A172 (cell line): ENCODE measurements at places on chromosomes 13 and 19. TPM values are rescaled to one million over a fixed set of nuclear protein-coding genes. Genes with fewer than 3 reads are reported as not detected.

FIZ1 gene
- 11.5 and 11.7 TPM in 2 replicates for total RNA-seq

DNA sequence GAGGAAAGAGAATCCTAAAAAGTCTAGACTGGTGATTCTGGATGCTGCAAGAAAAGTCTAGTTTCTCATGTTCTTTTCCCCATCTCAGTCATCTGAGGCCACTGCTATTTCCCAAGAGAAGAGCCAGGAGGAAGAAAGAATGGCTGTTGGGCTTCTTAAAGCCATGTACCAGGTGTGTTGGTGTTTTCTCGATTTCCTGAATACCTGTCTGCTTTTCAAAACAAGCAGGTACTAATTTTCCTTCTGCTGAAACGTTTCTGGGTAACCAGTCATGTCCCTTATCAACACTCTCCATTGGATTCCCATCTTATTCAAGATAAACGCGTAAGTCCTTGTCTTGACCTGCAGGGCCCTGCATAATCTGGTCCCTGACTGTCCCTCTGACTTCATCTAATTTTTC is 1.1 kb downstream of the ZNF570 start:
- no peak for DNase-seq

DNA sequence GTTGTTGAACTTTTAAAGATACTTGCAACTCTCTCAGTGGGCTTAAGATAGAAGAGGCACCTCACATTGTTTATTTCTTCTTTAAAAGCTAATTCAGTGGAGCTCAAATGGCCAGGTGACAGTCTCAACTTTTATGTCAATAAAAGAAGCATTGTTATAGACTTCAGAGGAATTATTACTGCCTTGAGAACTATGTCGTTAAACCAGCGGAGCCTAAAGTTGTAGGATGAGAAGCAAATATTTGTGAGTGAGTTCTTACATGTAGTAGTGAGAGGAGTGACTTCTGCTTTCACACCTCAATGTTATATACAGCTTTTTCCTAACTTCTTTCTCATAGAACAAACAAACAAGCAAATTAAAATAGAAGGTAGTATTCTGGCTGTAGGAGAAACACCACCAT is 31.2 kb upstream of the DGKH start:
- DNase-seq = no peak

DNA sequence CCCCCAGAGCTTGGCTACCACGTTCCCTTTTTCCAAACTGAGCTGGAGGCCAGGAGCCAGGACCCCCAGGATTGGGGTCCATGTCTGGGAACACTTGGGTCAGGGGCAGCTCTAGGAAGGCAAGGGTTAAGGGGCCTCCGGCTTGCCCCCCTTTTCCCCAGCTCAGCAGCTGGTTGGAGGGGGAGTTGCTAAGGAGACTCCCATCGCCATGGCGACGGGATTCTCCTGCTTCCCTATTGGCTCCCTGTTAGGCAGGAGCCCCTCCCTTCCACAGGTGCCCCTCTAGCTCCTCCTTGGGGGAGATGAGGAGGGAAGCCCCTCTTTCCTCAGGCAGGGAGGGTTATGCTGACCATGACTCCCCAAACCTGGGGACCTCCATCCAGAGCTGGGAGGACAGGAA is 33.9 kb downstream of the PDE4A start:
- DNase-seq = peak; percentile 60

DNA sequence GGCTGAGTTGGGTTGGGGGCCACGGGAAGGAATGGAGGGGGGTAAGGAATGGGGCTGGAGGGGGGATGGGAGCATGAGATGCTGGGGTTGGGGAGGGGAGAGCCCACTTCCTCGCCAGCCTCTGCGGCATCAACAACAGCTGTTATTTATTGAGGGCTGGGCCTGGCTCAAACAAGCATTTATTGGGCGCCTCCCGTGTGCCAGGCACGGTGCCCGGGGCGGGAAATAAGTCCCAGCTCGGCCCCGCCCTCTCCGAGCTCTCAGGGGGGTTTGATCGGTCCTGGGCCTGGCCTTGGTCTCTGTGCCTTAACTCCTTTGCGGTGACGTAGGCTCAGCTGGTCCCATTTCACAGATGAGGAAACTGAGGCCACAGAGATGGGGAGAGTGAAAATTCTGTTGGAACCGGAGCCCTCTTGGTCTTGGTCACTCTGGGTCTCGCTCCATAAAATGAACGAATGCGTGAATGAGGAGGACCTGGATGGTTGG is 919 bp upstream of the ADAMTS10 start:
- DNase-seq = no peak
